ENCODE measurements at places on chromosomes 16 and 17.

GRCh38 chr16:2500918-2501750, 12.6 kb upstream of the ATP6V0C start:
- peak; percentile 58 for DNase-seq

- DNase-seq = no peak
These were observed 15.1 kb downstream of the CCL4 start for GRCh38 chr17:36118477-36119353.

DNA sequence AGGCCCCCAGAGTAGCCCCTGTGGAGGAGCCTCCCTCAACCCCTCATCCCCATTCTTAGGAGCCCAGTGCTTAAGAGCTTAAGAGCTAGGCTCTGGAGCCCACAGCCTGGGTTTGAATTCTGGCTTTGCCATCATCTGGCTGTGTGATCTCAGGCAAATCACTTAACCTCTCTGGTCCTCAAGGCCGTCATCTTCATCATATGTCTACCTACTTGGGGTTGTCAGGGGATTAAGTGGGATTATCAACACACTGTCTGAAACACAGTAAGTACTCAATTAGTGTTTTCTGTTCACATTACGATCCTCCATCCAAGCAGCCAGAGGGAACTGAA, 4.8 kb downstream of the SREBF1 start:
- no peak for DNase-seq

DNA sequence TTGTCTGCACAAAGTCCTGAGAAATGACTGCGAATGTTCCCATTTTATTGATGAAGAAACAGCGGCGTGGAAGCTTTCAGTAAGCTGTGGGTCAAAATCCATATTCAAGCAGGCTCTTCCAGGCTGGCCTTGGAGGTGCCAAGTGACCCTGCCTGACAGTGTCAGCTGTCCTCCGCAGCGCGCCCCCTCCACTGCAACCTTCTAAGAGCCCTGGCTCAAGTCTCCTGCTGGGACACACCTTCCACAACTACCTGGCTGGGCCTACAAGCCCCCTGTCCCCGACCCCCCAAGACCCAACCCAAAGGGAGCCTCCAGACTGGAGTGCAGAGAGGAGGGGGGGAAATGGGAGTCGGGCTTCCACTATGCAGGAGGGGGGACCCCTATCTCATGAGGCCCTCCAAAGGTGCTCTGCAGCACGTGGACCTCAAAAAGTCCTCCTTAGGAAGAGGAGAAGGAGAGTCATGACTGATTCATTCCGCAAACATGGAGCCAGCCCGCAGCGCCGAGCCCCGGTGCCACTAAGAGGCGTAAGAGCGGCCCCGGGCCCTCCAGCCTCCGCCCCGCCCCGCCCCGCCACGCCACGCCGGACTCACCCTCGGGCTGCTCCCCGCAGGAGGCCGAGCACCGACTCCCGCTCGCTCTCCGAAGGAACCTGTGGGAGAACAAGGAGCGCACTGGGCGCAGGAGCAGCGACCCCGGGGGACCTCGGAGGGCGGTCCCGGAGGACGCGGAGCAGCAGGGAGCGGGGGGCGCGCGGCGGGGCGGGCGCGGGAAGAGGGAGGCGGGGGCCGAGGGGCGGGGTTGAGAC, 574 bp downstream of the MPP3 start:
- peak; percentile 27 for DNase-seq

GRCh38 chr17:65278050-65278819, 141.1 kb downstream of the RGS9 start:
- no peak for DNase-seq

DNA sequence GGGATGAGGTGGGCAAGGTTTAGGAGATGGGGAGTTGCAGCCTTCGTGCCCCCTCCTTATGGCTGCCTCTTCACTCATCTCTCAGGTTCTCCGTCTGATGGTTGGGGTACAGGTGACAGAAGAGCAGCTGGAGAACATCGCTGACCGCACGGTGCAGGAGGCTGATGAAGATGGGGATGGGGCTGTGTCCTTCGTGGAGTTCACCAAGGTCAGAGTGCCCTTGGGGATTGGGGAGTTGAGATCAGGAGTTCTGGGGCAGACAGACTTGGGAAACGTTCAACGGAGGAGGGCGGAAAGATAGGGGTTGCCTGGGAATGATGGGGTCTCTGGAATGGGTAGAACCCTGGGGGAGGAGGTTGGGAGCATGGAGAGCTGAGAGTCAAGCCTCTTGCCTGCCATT, 2.3 kb downstream of the CHP2 start:
- DNase-seq = no peak

- no peak for DNase-seq
These were observed 3.2 kb downstream of the CRISPLD2 start for GRCh38 chr16:84822990-84823389.

GRCh38 chr17:44775136-44775837, 16.5 kb downstream of the ADAM11 start:
- DNase-seq = peak; percentile 97

- DNase-seq = no peak
These were observed 201.9 kb downstream of the SNX29 start for GRCh38 chr16:12178251-12178990.

DNA sequence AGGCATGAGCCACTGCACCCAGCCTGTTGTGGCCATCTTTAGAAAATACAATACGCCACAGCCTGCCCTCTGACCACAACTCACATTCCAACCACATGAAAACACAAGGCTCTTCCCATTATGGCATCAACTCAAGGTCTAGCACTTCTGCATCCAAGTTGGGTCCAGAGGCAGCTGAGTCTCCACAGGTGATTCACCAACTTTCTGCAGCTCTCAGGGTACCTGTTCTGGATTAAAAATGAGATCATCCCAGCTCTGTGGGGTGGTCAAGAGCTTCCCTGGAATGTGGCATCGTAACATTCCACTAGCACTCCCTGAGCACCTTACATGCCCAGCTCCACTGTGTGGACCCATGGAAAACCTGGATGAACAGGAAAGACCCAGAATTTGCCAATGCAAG, 9.9 kb upstream of the GUCY2D start:
- no peak for DNase-seq
